ENCODE measurements at places on chromosomes 13 and 19.

GRCh38 chr13:99227909-99228688 is 27.4 kb downstream of the UBAC2 start:
- no peak for DNase-seq

DNA sequence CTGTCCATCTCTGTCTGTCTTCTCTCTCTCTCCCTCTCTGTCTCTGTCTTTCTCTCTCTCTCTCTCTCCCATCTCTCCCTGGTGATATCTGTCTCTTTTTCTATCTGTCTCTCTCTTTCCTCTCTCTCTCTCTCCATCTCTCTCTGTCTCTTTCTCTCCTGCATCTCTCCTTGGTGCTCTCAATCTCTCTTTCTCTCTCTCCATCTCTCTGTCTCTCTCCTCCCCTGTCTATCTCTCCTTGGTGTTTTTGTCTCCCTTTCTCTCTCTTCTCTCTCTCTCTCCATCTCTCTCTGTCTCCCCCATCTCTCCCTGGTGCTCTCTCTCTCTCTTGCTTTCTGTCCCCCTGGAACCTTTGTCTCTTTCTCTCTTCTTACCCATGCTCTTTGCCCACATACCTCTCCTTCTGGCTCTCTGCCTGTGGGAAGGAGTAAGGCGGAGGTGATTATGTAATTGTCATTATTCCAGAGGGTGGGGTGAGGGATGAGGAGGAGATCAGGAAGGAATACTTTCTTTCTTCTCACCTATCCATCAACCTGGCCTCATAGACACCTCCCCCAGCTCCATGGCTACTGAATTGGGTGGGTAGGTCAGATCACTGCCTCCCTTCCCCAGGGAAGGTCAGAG is 30.9 kb upstream of the CYP2B6 start:
- DNase-seq: no peak

DNA sequence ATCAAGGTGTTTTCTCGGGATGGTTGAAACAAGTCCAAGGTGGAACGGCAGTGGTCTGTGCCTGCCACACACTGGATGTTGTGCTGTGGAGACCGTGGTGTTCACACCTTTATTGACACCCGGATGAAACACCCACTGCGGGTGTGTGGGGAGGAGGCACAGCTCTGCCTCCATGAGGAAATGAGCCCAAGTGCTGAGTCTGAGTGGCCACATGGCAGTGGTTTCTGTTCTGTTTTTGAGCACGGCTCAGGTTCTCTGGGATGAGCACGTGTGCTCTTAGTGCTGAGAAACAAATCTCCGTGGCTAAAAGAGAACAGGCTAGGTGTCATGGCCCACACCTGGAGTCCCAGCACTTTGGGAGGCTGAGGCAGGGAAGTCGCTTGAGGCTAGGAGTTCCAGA is 29.5 kb downstream of the UPF1 start:
- no peak for DNase-seq

- DNase-seq: no peak
Measured at GRCh38 chr19:23718802-23719201, 31.8 kb upstream of the ZNF675 start.

DNA sequence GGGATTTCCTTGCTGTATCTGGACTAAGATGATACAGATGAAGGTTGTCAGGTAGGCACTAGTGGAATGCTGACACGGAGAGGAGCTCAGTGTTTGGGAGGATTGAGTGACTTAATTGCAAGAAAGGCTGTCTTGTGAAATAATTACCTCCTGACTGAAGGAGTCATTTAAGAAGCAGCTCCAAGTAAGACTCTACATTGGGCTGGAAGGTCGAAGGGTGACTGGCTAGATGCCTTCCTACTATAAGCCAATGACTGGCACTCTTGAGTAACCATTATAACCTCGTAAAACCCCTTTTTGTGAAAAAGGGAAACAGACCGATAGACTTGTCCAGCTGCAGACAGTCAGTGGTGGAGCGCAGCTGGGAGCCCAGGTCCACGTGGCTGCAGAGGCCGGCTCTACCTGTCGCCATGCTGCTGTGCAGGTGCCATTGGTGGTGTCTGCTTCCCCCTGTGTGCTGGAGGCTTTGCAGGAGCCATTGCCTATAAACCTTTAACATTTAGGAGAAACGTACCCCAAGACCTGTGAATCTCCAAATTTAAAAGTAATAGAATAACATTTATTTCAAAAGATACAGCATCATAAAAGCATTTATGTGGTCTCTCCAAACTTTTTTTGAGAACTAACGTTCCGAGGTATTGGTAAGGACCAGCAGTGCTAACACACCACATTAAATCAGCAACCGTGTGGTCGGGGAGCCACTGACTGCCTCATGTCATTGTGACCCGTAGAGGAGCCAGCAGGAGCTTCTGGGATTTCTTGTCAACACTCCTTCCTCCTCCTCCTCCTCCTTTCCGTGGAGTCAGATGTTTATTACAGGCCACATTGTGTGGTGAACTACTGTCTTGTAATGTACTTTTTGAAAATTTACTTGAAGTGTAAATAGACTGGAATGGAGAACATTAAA is 80.4 kb upstream of the TEX29 start:
- no peak for DNase-seq

DNA sequence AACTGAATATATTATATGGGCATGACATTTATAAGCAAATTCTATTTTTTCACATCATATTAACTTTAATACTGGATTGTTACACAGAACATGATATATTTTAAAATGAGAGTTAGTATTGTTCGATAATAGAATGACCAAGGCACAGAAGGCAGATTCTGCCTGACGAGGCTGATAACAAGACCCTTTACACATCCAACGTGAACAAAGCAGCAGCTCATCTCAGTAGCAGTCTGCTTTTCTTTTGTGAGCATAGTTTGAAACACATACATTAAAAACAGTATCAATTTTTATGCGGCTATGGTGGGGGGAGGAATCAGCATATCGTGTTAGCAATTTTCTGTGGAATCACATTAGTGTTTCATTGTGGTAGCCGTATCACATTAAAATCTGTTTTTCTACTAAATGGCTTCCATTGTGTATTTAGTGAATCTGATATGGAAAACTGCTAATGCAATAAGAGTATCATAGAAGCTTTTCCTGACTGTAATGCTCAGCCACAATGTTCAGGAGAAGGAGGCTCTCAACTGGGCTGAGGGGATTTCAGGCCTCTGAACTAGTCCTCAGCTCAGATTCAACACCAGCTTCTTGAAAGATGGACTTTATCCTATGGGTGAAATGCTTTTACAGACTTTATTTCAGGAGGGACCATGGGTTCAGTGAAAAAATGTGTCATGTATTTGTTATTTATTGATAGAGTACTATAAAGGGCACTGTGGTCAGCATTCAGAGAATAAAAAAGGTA is 4.0 kb downstream of the SMAD9 start:
- no peak for DNase-seq

- peak; percentile 48 for DNase-seq
Measured at GRCh38 chr13:76516586-76516985, 369.6 kb downstream of the KCTD12 start.

GRCh38 chr19:4256563-4256962 is 9.7 kb downstream of the YJU2 start:
- no peak for DNase-seq

GRCh38 chr13:85316506-85317025 is 482.7 kb downstream of the SLITRK6 start:
- DNase-seq: peak; percentile 4

GRCh38 chr13:90613076-90613795 is 734.3 kb upstream of the MIR17HG start:
- no peak for DNase-seq

GRCh38 chr19:5932146-5932545 is 18.1 kb downstream of the CAPS start:
- DNase-seq: no peak

- DNase-seq: no peak
Measured at GRCh38 chr13:105030851-105031250, 1504.6 kb downstream of the EFNB2 start.

GRCh38 chr13:33188093-33188882 is 97.3 kb downstream of the STARD13 start:
- peak; percentile 68 for DNase-seq

- DNase-seq: no peak
Measured at GRCh38 chr19:39641773-39642172, 13.9 kb upstream of the LGALS16 start.

DNA sequence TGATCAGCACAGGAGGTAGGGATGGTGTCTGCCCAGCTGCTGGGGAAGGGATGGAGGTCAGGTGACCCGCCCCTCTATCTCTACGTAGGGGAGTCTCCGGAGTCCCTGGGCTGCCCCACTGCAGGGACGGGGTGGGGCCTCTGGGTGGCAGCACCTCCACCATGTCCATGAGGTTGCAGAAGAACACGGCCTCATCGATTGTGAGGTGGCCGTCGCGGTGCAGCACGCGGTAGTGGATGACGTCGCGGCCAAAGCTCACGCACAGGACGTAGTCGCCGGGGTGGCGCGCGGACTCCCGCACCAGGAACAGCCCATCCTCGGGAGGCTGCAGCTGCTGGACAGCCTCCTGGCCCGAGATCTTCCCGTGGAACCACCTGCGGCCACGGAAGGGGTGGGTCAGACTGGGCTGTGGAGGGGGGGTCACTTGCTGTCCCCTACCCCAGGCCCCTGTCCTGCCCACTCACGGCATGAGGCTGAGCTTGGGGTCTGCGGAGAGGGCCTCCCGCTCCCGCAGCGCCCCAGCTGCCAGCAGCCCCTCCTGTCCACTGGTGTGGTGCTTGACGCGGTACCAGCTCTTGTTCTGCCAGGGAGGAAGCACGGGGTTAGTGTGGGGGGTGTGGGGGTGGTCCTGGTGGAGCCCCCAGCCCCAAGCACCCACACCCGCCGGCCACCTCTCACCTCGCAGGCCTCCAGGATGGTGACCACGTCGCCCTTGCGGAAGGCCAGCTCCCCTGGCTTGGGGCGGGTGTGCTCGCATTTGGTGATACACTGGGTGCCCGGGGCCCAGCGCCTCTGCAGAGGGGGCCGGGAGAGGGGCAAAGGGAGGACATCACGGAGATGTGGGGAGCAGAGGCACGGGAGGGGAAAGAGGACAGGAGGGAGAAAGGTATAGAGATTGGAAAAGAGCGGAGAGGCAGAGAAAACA is 2.3 kb downstream of the MATK start:
- no peak for DNase-seq

GRCh38 chr13:43732726-43733125 is 54.0 kb downstream of the ENOX1 start:
- no peak for DNase-seq

DNA sequence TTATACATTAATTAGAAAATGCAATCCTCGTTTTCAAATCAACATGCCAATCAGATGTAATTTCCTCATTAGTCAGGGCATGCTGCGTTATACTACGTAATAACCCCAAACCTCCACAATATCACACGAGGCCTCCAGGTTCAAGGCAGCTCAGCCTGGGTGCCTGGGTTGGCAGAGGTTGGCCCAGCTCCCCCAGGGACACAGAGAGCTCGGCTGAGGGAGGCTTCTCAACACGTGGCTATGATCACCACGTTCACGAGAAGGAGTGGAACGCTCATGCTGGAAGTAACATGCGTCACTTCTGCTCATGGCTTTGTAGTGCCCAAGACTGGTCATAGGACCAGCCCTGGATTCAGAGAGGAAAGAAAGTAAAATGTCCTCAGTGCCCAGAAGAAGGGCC is 144.9 kb upstream of the SOX1 start:
- no peak for DNase-seq

GRCh38 chr13:25179832-25180774 is 8.0 kb upstream of the AMER2 start:
- no peak for DNase-seq

DNA sequence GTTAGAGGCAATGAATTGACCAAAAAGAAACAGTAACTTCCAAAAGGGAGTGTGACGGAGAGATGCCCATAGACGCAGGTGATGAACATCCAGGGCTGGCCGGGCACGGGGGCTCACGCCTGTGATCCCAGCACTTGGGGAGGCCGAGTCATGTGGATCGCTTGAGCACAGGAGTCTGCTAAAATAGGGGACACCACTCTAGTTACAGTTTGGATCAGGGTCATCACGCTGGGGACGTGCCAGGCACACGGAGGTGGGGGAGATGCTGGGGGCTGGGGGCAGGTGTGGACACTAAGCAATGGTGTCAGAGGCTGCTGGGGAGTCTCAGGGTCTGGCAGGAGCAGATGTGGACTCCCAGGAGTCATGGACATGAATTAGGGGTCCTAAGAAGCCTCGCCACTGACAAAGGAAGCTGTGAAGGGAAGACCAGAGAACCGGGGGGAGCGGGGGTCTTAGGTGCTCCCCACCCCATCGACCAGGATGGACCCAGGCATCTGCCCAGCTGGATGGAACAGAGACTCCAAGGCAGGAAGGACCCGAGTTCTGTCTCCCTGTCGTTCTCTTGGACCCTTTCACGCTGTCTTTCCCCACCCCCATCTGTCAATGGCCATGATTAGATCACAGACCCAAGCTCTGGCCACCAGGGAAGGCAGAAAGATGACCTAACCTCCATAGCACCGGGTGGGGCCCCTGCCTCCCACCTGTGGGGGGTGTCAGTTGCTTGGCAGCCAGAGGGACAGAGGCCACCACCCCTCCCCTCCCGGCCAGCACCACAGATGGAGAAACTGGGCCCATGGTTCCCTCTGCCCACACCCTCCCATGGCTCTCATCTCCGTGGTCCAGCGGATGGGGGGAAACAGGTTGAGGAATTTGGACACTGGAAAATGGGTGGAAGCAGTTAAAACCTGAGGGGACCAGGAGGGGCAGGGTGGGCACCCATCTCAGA is 19.6 kb downstream of the CCDC8 start:
- DNase-seq: no peak

- DNase-seq: peak; percentile 59
Measured at GRCh38 chr13:109919715-109920375, 133.5 kb upstream of the IRS2 start.

- no peak for DNase-seq
Measured at GRCh38 chr19:46868025-46868802, 7.4 kb downstream of the ARHGAP35 start.

- DNase-seq: peak; percentile 37
Measured at GRCh38 chr19:17234911-17235299, 8.9 kb downstream of the OCEL1 start.

GRCh38 chr13:91902291-91902690 is 503.9 kb downstream of the GPC5 start:
- no peak for DNase-seq

GRCh38 chr13:42486711-42487198 is 87.2 kb upstream of the TNFSF11 start:
- peak; percentile 97 for DNase-seq

DNA sequence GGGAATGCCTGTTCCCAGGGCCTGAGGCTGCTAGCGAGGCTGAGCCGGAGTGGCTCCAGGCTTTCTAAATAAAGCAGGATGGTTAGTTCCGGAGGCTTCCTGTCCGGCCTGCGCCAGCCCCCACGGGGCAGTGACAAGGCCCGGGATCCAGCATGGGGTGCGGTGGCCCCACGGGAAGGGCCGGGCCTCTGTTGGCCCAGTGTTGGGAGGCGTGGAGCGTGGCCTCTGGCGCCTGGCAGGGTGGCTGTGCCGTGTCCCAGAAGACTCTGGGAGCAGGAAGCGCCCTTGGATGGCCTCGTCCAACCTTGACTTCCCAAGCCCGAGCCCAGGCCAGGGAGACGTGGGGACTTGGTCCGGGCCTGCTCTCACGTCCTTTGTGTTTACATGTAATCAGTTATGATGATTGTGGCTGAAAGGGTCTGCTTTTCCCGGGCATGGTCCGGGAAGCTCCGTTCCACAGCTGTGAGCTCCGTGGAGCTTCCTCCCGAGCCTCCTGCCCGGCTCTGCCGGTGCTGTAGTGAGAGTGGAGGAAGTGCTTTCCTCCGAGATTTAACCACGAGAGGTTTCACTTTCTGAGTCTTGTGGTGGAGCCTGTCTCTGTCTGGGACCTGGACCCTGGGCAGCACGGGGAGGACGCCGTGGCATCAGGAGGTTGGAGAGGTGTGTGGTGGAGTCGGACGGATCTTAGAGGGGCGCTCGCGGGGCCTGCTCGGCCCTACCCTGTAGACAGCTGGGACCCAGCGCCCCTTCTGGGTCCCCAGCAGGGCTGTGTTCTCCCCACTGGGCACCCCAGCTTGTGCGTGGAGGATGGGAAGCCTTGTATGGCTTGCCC is 4.6 kb downstream of the GNA11 start:
- DNase-seq: peak; percentile 28
